ENCODE measurements at places on chromosomes 11 and 22.

- no peak for DNase-seq
Observed at GRCh38 chr22:49531368-49531791, 296.3 kb downstream of the BRD1 start.

GRCh38 chr11:118883004-118883367, 706 bp upstream of the CXCR5 start:
- no peak for DNase-seq

DNA sequence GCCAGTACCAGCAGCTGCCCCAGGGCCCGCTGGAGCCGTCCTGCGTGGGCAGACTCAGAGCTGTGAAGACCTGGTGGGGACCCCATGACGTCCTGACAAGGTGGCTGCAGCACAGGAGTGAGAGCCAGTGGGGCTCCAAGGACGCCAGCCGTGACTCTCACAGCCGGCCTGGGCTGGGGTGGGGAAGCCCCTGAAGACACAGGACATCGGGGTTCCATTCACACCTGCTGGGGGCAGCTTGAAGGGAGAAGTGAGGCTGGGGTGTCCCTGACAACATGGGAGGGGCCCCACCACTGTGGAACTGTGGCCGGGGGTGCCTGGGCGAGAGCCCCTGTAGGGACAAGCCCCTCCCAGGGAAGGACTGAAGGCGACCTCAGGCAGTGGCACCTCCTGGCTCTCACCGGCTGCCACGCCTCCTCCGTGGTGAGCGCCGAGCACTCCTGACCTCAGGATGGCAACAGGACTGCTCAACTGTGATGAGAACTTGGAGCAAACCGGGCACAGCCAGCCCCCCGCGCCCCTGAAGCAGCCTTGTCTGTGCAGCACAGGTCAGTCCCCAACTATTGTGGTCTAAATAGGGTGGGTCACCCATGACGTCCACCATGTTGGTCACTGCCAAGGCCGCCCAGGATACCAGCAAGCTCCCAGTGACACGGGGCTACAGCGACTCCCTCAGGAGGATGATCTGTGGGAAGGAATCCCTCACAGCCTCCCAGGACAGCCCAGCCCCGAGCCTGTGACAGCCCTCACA, 22.7 kb upstream of the IL17REL start:
- no peak for DNase-seq

- no peak for DNase-seq
Observed at GRCh38 chr11:122923302-122923701, 40.7 kb downstream of the JHY start.

DNA sequence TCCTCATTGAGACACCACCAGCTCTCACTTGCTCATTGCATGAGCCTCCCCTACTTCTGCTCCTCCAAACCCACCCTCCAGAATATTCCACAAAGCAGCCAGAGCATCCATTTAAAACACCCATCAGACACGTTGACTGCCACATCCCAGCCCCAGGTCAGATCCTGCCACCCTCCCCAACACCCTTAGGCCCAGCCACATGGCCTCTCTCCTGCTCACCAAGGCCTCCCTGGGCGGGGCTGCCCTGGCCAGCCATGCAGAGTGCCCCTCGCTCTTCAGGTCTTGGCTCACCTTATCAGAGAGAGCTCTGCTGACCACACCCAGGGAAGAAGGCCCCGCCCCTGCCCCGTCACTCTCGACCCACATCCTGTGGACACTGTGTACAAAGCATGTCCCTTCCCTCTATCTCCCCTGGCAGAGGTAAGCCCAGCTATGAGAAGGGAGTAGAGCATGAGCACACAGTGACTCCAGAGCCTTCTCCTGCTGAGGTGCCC, 106.8 kb downstream of the MICAL3 start:
- DNase-seq: no peak

- no peak for DNase-seq
Observed at GRCh38 chr22:46827136-46827780, 64.8 kb downstream of the TBC1D22A start.
